ENCODE measurements at places on chromosomes 7 and 10. TPM values are rescaled to one million over a fixed set of nuclear protein-coding genes. Genes with fewer than 3 reads are reported as not detected.

OR6V1 gene
- total RNA-seq = not detected

FXYD4 gene
- total RNA-seq = not detected

SAMD9L gene
- 0.47 TPM for total RNA-seq

CADPS2 gene
- total RNA-seq = 0.07 TPM

MBL2 gene
- not detected for total RNA-seq

AP1S1 gene
- total RNA-seq = 149 TPM

GPR158 gene
- not detected for total RNA-seq

SIRT1 gene
- total RNA-seq = 27.1 TPM

STEAP1 gene
- total RNA-seq = 13.4 TPM

CALML3 gene
- not detected for total RNA-seq

ZNF107 gene
- 3.9 TPM for total RNA-seq

UNCX gene
- total RNA-seq = not detected

MYPN gene
- total RNA-seq = 2.7 TPM

SFRP5 gene
- total RNA-seq = 1.7 TPM

SPDYE9 gene
- not detected for total RNA-seq

TAS2R5 gene
- 0.40 TPM for total RNA-seq

PPIF gene
- total RNA-seq = 162 TPM

TMEM130 gene
- total RNA-seq = 0.50 TPM

PKD1L1 gene
- 0.22 TPM for total RNA-seq

C10orf143 gene
- total RNA-seq = 0.89 TPM

BLNK gene
- total RNA-seq = not detected

TCAF2 gene
- total RNA-seq = 0.36 TPM

COBL gene
- 4.7 TPM for total RNA-seq

HOXA9 gene
- total RNA-seq = 0.73 TPM

DIP2C gene
- total RNA-seq = 5.7 TPM

SLC16A12 gene
- 0.03 TPM for total RNA-seq

WNT16 gene
- not detected for total RNA-seq

CD36 gene
- not detected for total RNA-seq

MYH16 gene
- total RNA-seq = 0.87 TPM

TLL2 gene
- total RNA-seq = 0.08 TPM

KCNK18 gene
- total RNA-seq = not detected

FIGNL1 gene
- 16.7 TPM for total RNA-seq

GRM3 gene
- total RNA-seq = not detected

NEUROD6 gene
- total RNA-seq = not detected

ANKRD61 gene
- 0.38 TPM for total RNA-seq

ADRB1 gene
- 0.94 TPM for total RNA-seq

C10orf105 gene
- total RNA-seq = not detected

PDE1C gene
- total RNA-seq = 5.6 TPM

SPDYE2 gene
- not detected for total RNA-seq

SUGCT gene
- 1.5 TPM for total RNA-seq

CLRN3 gene
- not detected for total RNA-seq

NRG3 gene
- total RNA-seq = not detected

VDAC2 gene
- total RNA-seq = 315 TPM

HOXA1 gene
- 4.0 TPM for total RNA-seq

ACTL6B gene
- not detected for total RNA-seq
